ENCODE measurements at places on chromosomes 4 and X.

GRCh38 chr4:88196013-88196365 is 37.5 kb upstream of the ABCG2 start:
- no peak for DNase-seq

GRCh38 chrX:39757971-39758370 is 339.8 kb downstream of the BCOR start:
- no peak for DNase-seq

GRCh38 chr4:185682236-185682635 is 129.8 kb downstream of the SORBS2 start:
- no peak for DNase-seq

DNA sequence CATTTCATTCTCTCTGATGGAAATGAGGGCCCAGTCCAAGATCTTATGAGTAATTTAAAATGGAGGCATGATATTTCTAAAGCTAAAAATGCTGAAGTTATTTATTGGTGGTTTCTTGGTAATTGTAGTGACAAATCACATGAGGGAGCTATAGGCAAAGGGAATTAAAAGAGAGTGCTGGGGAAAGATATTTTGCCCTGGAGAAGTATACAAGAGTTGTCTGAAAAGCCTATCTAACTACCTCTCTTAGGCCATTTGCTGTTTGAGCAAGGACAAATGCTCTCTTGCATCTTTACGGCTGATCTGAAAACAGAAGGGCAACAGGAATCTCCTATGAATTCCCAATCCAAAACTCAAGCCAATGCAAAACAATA is 89.4 kb downstream of the FMR1NB start:
- DNase-seq, result no peak

DNA sequence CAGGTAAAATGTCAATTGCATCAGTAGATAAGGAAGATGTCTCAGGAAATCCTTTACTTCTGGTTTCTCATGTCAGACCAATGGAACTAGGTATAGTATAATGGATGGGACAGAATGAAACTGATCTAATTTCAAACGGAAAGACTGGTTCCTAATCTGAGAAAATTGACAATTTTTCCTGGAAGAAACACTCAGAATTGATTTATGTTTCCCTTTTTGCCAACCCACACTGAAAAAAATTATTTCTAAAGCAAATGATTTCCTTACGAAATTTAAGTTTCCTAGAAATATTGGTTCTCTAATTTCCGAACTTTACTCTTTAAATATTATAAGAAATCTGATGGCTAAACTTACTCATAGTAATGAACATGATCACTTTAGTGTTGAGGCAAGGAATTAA is 19.1 kb downstream of the PPAT start:
- DNase-seq, result no peak

GRCh38 chr4:64784125-64784524 is 374.9 kb upstream of the TECRL start:
- DNase-seq, result no peak

DNA sequence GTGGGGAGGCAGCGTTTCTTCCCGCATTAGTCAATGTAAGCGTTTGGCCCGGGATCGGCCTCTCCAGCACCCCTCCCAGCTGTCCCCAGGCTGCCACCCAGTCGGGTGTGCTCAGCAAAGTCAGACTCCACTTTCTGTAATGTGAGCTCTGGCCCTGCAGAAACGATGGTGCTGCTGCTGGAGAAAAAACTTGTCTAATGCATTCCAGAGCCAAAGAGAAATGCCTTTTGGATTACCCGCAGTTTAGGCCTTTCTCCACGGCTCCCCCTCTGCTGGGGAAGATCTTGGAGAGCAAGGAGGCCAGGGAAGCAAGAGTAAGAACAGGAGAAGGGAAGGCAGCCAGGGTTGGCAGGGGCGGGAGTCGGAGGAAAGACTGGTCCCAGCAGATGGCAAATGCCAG is 55.2 kb downstream of the ELF4 start:
- no peak for DNase-seq

GRCh38 chrX:57156397-57157049 is 19.3 kb upstream of the SPIN2A start:
- no peak for DNase-seq
